Inflammatory macrophage (primary cell): ENCODE measurements at places on chromosomes 16 and 17.

- no peak for DNase-seq
Observed at GRCh38 chr16:35788381-35788780, 2329.0 kb downstream of the TP53TG3F start.

- no peak for DNase-seq
Observed at GRCh38 chr16:55476625-55477533, 2.1 kb upstream of the MMP2 start.

- DNase-seq: peak; percentile 53
Observed at GRCh38 chr17:38703742-38704605, 1.1 kb upstream of the MLLT6 start.

DNA sequence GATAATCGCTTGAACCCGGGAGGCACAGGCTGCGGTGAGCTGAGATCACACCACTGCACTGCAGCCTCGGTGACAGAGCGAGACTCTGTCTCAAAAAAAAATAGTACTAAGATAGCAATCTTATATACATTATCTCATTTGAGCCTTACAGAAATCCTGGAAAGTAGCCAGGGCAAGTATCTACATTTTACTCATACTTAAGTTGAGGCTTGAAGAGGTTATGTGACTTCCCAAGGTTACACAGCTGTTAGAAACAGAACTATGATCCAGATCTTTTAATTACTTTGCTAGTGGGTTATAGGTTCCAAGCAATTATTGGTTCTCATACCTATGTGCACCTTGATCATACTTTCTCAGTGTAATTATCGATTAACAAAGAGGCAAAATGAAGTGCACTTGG lies 15.4 kb downstream of the C17orf78 start:
- no peak for DNase-seq

DNA sequence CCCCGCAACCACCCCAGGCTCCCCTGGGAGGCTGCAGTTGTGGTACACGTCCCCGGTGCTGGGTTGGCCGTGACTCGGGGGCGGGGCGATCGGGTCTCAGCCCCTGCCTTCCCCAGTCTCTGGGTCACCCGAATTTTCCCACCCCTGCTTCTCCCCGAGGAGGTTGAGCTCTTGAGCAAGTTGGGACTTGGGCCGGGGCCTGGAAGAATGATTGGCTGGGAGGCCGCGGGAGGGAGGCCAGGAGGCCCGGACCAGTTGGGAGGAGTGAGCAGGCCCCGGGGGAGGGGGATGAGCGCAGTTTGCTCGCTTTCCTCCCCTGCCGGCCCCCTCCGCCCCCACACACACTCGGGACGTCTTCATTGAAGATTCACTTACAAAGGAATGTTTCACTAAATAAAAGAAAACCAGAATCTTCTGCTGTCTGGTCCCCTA lies 4.5 kb upstream of the HEXIM1 start:
- no peak for DNase-seq

- DNase-seq: peak; percentile 24
Observed at GRCh38 chr17:82882715-82883418, 43.0 kb upstream of the ZNF750 start.
